ENCODE measurements at places on chromosomes 12 and 14. TPM values are rescaled to one million over a fixed set of nuclear protein-coding genes. Genes with fewer than 3 reads are reported as not detected.

The FAM181A gene
- total RNA-seq: not detected

The ING4 gene
- total RNA-seq: 14.0 TPM

The NRIP2 gene
- not detected for total RNA-seq

The AGAP2 gene
- 0.60 TPM for total RNA-seq

The OR11G2 gene
- total RNA-seq: not detected

The BBOF1 gene
- total RNA-seq: 1.5 TPM

The CDCA3 gene
- total RNA-seq: 47.2 TPM

The RASSF8 gene
- total RNA-seq: 0.29 TPM

The KLRC4 gene
- total RNA-seq: not detected

The PTPRR gene
- 8.8 TPM for total RNA-seq

The CACNA2D4 gene
- total RNA-seq: 0.69 TPM

The LAG3 gene
- 0.66 TPM for total RNA-seq

The PIANP gene
- total RNA-seq: not detected

The AKAP3 gene
- total RNA-seq: 0.44 TPM

The IFI27 gene
- total RNA-seq: 1.3 TPM

The ASPG gene
- not detected for total RNA-seq

The FANCM gene
- total RNA-seq: 10.7 TPM

The KRT75 gene
- not detected for total RNA-seq

The HCAR2 gene
- not detected for total RNA-seq

The ATXN2 gene
- total RNA-seq: 66.3 TPM

The DNAI7 gene
- 0.29 TPM for total RNA-seq

The TNS2 gene
- total RNA-seq: 3.1 TPM

The KRT6C gene
- total RNA-seq: not detected

The CTSG gene
- not detected for total RNA-seq

The KIF26A gene
- total RNA-seq: 0.04 TPM

The RD3L gene
- not detected for total RNA-seq

The NFE2 gene
- total RNA-seq: 252 TPM

The CD163L1 gene
- total RNA-seq: 1.3 TPM

The NIN gene
- total RNA-seq: 7.4 TPM

The GPR68 gene
- 9.4 TPM for total RNA-seq

The NTF3 gene
- not detected for total RNA-seq

The CEBPE gene
- total RNA-seq: 0.13 TPM

The MYL6B gene
- total RNA-seq: 77.3 TPM

The TPH2 gene
- not detected for total RNA-seq

The ADAM20 gene
- not detected for total RNA-seq

The HOXC12 gene
- 0.27 TPM for total RNA-seq

The DENND5B gene
- total RNA-seq: 5.0 TPM

The PNP gene
- total RNA-seq: 119 TPM

The PZP gene
- total RNA-seq: not detected

The KLRC1 gene
- not detected for total RNA-seq

The LRTM2 gene
- total RNA-seq: not detected

The GDF3 gene
- total RNA-seq: not detected

The EIF2S3B gene
- total RNA-seq: 1.3 TPM

The CNTN1 gene
- not detected for total RNA-seq

The MAPKAPK5 gene
- total RNA-seq: 72.1 TPM

The TMEM121 gene
- not detected for total RNA-seq

The POTEG gene
- not detected for total RNA-seq

The SAMD15 gene
- total RNA-seq: 0.11 TPM

The ZDHHC22 gene
- not detected for total RNA-seq

The RALGAPA1 gene
- total RNA-seq: 14.0 TPM

The CABP1 gene
- not detected for total RNA-seq

The TOMM20L gene
- total RNA-seq: not detected

The SLC6A12 gene
- not detected for total RNA-seq

The RPGRIP1 gene
- total RNA-seq: 0.31 TPM

The SMOC1 gene
- 0.04 TPM for total RNA-seq

The KRT4 gene
- not detected for total RNA-seq
